ENCODE measurements at places on chromosomes 12 and 14.

GRCh38 chr12:57803319-57803893 is 15.1 kb downstream of the AVIL start:
- DNase-seq, result no peak

- no peak for DNase-seq
Observed at GRCh38 chr12:103751171-103751570, 89.9 kb downstream of the NT5DC3 start.

GRCh38 chr12:111653596-111653995 is 32.2 kb downstream of the BRAP start:
- DNase-seq, result no peak

GRCh38 chr12:29035112-29035511 is 114.0 kb upstream of the FAR2 start:
- no peak for DNase-seq

DNA sequence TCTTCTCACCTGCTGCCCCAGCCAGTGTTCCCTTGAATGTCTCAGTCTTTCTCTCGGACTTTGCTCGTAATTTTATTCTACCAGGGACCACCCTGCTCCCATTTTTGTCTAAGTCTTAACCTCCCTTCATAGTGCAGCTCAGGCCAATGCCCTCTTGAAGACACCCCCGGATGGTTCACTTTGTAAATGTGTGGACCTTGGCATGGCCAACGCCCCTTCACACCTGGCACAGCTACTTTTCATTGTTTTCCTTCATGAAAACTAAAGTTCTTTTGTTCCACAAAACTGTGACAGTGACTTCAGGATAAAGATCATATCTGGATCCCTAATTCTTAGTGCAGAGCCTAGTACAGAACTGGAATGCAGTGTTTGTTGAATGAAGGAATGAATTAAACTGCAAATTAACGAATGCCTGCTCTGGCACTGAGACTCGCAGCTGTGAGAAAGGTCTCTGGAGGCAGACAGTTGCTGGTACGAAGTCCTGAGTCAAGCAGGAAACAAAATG is 3.5 kb upstream of the RNASE4 start:
- DNase-seq, result no peak

DNA sequence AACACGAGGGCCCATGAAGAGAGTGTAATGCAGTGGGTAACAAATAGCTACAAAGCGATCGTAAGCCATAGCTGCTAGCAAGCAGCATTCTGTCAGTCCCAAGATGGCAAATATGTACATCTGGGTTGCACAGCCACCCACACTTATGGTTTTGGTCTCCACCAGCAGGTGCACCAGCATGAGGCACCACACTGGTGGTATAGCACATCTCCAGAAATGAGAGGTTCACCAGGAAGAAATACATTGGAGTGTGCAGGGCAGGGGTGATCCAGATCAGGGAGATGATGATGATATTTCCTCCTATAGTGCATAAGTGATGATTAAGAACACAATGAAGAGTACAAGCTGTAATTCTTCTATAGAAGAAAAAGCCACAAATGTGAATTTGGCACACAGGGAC is 26.4 kb upstream of the OR10A7 start:
- DNase-seq, result no peak

- no peak for DNase-seq
Observed at GRCh38 chr12:39048395-39048794, 143.0 kb upstream of the CPNE8 start.

DNA sequence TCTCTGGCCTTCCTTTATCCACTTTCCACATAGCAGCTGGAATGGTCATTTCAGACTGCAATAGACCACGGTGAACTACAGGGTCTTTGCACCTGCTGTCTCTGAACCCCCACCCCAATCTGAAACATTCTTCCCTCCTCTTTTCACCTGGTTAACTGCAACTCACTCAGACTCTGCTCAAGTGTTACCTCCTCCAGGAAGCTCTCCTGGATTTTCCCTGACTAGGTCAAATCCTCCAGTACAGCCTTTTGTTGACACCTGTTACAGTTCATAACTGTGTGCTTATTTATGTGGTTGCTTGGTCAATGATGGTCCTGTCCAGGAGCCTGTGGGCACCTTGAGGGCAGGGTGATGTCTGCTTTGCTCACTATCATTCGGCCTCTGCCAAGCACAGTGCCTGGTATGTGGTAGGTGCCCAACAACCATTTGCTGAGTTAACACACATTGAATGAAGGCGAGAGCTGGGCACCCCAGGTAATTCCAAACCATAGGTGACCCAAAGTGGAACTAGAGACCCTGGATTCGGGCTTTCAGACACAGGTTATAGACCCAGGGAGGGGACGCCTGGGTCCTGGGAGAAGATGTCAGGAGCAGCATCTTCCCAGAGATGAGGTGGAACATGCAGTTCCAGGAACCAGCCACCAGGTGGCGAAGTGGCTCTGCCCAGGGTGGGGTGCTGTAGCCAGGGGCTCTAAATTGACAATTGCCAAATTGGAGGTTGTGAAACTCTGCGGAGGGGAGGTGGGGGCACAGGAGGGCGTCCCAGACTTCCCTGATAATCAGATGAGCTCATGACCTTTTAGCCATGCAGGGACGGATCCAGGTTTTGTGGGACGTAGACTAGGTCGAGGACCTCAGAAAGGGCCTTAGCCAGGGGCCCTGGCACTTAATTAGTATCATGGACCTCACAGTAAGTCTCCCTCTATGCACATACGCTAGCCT is 28.1 kb downstream of the TRPV4 start:
- peak; percentile 6 for DNase-seq

DNA sequence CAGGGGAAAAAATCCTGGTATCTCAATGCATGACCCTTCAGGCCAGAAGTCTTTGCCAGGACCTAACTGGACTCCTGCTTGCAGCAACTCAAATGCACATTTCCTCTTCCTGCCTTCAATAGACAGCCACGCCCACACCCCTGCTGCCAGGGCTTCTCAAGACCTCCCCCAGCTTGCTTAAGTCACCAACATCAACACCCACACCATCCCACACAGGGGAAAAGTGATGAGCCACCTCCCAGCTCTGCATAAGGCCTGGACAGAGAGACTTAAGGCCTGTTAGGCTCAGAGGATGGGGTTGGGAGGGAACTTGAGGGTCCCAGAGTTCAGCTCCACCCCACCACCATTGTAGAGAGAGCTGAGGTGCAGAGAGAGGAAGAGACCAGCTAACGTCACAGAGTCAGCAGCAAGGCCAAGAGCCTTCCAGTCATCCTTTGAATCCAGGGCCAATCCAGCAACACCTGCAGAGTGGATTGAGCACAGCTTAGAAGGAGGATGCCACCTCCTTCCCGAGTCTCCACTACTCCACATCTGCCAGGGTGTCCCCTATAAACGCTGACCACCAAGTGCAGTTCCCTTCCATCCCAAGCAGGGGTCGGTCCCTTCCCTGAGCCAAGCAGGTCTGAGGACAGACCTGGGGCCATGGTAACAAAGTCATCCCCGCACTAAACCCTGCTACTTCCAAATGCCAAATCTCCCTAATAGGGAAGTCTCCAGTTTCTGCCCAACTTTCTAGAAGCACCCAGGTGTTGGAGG is 50.0 kb downstream of the KDM2B start:
- no peak for DNase-seq

All from NCI-H2107 (cell line).